ENCODE measurements at places on chromosomes 1 and 21.

GRCh38 chr1:72119491-72119890, 162.8 kb downstream of the NEGR1 start:
- no peak for DNase-seq

DNA sequence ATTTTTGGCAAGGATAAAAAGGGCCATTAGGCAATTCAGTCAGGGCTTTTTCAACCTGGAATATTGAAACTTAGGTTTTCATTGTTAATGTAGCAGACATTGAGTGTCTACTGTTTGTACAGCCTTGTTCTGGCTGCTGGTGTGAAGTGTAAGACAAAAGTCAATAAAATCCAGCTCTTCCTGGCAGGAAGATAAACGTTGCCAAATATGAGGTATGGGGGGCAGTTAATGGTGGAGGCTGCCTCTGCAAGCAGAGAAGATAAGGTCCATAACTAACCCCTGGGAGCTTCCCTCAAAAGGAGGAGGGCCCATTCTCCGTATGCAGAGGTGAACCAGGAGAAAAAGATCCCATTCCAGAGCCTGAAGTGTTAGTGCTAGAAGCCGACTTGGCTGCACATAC, 19.5 kb upstream of the SHE start:
- no peak for DNase-seq

DNA sequence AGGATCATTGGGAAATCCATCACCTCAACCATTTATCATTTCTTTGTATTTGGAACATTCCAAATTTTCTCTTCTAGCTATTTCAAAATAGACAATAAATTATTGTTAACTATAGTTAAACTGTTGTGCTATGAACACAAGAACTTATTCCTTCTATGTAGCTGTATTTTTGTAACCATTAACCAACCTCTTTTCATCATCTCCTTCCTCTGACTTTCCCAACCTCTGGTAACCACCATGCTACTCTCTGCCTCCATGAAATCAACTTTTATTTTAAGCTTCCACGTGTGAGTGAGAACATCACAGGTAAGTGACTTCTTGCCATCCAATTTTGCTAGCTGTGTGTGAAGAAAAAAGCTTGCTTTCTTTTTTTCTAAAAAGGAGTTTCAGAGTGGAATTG, 418 bp downstream of the IFI44L start:
- no peak for DNase-seq

- no peak for DNase-seq
Observed at GRCh38 chr1:21861602-21862429, 49.8 kb downstream of the LDLRAD2 start.

DNA sequence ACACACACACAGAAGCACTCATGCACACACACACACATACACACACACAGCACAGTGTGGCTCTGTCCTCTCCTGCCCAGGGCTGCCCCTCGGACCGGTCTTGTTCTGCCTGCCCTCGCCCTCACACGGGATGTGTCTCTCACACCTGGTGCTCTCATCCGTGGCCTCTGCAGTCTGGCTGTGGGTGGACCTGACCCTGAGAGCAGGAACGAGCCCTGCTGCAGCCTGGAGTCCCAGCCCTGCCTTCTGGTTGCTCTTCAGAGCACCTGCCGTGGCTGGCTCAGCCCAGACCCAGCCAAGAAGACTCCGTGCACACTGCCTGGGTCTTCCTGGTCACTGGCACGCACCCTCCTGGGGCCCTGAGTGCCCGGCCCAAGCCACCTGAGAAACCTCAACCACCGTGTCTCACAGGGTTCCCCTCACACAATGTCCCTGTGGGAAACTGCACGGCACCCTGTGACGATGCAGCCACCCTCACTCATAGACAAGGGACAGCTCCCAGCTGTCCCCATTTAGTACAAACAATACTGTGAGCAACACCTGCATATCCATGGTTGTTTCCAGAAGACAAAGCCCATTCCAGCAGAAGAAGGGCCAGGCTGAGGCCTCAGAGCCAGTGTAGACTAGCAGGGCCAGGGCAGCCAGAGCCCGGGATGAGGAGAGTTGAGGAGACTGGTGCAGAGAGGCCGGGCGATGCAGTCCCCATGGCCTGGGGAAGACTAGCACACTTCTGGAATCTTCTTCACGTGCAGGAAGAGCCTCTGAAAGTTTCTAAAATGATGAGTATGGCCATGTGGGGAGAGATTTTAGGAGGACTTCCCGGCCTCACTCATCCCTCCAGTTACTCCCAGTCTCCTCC, 234.0 kb downstream of the NPHP4 start:
- DNase-seq = no peak

GRCh38 chr1:39105841-39106765, 80.0 kb downstream of the NDUFS5 start:
- DNase-seq = no peak

DNA sequence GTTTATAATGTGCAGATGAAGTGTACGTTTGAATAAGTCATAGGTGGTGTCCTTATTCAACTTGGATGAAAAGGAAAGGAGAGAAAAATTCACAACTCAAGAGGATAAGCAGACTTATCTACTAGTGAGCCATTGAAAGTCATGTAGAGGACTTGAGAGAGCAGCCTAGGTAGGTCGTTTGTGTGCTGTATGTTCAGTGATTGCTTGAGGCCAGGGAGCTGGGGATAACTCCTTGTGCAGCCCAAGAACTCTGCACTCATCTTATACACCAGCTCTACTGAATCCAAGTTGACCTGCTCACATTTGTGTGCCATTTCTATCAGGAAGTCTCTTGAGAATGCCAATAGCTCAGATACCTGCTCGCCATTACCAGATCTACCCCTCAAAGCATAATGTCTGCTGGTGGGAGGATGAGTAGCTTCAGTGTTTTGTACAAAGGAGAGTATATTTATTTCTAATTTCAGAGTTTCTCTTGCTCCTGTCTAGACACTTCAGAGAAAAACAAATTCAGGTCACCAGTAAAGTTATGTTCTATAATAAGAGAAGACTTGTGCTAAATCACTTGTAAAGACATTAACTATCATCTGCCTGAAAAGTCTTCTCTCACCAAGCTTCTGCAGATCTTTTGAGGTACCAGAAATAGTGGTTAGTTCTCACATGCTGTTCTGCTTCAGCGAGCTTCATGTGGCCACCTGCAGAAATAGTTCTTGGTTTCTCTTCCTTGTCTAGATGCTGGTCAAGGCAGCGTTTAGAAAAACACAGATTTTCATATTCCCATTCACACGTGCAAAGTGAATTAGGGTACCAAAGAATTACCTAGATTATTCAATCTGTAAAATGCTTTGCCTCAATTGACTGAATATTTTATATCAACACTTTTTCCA, 10.8 kb downstream of the S1PR1 start:
- no peak for DNase-seq

- peak; percentile 23 for DNase-seq
Observed at GRCh38 chr1:210360852-210361477, 32.3 kb downstream of the HHAT start.

GRCh38 chr1:6891781-6892579, 106.7 kb downstream of the CAMTA1 start:
- no peak for DNase-seq

GRCh38 chr1:27218736-27219135, 15.7 kb upstream of the WDTC1 start:
- DNase-seq = no peak

GRCh38 chr1:67957066-67957465, 93.4 kb downstream of the DIRAS3 start:
- DNase-seq = no peak

DNA sequence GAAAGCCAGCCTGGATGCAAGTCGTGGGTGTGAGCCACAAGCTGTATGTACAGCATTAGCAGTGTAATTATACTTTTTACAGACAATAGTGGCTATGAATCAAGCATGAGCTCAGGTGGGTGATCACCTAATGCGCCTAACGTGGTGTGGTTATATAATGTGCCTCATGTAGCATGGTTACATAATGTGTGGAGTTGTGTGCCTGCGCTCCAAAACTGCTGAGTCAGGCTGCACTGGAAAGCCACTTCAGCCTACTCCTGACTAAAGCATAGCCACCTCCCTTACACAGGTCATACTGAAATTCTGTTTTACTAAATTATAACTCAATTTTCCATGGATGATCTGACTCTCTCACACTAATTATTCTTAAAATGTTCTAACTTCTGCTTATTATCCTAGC, 69.8 kb downstream of the KCNT2 start:
- no peak for DNase-seq

DNA sequence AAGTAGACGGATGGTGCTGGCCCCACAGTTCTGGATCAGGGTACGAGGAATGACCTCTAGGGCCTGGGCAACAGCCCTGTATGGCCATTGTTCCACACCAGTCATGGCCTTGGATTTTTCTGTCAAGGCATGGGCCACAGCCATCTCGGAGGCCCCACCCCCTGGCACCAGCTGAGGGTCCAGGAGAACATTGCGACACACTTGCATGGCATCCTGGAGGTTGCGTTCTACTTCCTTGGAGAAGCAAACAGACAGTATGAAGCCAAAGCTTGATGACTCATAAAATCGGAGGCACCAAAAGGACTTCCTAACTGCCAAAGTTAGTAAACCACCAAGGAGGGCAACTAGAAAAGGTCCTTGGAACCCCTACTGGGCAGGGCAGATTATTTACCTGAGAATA, 11.9 kb upstream of the VHLL start:
- DNase-seq = peak; percentile 72

DNA sequence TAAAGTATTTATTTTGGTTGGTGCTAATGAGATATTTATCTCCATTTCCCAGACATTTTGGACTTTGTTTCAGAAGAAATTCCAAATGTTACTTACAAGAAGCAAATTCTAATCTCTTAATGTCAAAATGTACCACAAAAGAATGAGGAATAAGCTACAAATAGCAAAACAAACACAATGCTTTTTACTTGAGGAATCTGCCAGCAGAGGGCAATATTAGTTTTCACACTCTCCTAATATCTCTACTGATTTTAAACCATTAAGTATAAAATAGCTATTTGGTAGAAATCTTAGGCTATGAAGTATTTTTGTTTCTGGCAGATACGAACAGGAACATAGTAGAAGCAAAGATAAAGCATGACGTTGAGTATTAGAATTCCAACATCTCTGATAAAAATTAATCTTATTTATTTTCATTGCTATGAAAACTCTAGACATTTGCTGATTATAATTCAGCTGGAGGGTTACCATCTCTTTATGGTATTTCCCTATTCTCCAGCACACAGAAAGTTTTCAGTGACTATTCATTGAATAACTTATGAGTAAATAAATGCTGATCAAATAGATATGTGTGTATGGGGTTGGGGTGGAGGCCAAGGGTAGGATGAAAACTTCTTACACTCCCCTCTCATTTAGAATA, 13.4 kb upstream of the HMCN1 start:
- DNase-seq = peak; percentile 9

DNA sequence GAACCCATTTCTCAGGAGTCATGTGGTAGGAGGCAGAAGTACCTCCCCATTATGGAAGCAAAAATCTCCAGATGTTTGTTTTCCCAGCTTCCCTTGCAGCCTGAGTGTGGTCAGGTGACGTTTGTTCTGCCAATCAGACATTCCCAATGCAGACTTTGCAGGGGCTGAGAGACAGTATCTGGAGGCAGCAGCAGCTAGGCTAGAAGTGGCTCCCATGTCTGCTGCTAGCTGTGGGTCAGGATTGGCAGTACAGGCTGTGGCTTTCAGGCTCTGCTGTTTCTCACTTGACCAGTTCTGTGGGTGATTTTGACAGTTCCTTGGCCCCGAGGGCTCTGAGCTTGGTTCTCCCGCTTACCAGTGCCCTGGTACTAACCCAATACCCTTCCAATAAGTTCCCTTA, 58.6 kb upstream of the NBPF3 start:
- no peak for DNase-seq

- no peak for DNase-seq
Observed at GRCh38 chr1:227092069-227092468, 152.0 kb downstream of the COQ8A start.

- no peak for DNase-seq
Observed at GRCh38 chr1:246640747-246641146, 74.5 kb downstream of the CNST start.

- no peak for DNase-seq
Observed at GRCh38 chr1:68081775-68082283, 31.4 kb upstream of the DIRAS3 start.

DNA sequence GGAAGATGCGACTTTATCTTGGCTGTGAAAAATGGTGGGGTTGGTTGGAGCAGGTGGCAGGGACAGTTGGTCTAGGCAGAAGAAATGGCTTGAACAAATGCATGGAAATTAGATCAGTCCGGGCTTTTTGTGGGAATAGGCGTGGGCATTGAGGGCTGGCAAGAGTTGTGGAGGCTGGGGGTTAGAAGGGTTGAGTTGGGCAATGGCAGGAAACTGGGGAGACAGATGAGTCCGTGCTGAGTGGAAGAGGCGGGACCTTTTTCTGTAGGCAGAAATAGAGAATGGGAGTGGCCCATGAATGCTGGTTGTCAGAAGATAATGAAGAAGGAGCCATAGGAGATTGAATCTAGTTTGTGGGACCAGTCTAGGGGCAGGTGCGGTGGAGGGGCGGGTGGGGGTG, 6.9 kb downstream of the PDPN start:
- DNase-seq = peak; percentile 28

GRCh38 chr21:42545745-42546144, 32.1 kb downstream of the SLC37A1 start:
- DNase-seq = no peak

DNA sequence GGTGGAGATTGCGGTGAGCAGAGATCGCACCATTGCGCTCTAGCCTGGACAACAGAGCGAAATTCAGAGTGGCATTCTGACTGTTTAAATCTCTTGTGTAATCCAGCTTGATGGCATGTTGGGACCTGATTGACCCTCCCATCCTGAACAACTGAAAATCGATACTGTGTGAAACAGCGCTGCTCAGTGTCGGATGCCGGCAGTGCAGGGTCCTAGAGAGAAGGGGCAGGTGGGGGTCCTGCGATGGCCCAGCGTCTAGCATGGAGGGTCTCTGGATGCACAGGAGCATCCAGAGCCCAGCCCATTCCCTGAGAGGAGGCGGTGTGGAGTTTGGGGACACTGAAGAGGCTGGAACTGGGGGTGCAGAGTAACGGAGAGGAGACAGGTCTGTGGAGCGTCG, 15.8 kb downstream of the AGT start:
- DNase-seq = no peak

DNA sequence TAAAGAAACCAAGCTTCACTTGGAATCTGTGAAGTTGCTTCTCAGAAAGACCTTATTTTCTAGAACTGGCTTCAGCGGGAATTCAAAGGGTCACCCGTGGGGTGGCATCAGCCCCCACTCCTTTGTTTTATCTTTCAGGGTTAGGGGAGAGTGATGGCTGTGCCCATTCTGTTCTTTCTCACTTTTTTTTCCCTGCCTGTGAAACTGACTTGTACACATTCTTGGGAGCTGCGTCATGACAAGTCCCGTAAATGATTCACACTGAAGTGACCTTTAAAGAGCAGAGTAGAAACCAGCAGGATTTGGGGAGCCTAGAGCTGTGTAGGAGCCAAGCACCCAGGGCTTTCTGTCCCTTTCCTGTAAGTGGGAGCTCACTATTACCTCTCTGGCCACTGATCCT, 43.8 kb downstream of the SLC44A3 start:
- DNase-seq = no peak
